ENCODE measurements at places on chromosomes 5 and 9.
A peak's percentile ranks its signal among the peaks of the same experiment; 100 is the strongest.

GRCh38 chr9:108443019-108443633, 412.7 kb downstream of the ACTL7B start:
- DNase-seq, result no peak

DNA sequence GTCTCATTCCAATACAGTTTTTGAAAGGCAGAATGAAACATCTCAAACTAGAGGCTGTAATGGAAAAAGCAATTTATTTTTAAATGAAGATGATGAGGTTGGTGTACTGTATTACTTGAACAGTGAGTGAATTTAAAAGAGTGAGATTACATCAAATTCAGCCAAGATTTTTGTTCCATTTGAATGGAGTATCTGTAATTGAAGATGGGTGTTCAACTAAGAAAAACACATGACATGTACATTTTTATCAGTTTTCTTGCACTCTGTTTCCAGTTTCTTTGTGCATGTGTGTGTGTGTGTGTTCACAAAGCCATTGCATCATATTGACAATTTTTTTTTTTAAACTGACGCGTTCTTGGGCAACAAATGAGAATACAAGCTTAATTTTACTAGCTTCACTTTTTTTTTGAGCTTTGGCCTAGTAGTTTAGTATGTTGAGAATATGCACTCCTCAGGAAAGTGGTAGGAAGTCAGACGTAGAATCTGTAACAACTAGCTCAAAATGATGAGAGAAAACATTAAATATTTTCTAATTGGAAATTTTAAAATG, 243.5 kb downstream of the MAST4 start:
- peak; percentile 32 for DNase-seq

GRCh38 chr5:56684159-56684558, 131.2 kb upstream of the MAP3K1 start:
- no peak for DNase-seq

GRCh38 chr9:278651-279050, 64.0 kb downstream of the DOCK8 start:
- peak; percentile 18 for DNase-seq

DNA sequence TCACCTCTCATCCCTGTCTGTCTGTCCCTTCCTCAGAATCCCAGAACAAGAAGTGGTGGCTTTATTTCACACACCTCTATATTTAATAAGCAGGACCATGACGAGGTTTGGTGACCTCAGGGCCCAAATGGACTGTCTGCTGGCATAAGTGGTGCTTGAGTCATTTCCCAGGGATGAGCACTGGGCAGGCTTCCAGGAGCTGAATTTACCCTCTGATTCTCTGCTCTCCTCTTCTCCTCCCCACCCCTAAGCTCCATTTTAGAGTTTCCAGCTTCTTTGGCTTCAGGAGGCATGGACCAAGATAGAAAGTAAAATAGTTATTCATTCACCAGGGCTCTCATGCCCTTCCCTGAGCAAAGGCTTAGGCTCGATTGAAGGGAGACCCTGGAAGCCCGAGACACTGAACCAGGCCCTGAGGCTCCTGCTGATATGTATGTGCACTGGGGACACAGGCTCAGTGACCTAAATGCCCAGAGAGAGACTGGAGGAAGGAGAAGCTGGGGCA, 69.1 kb downstream of the PPARGC1B start:
- DNase-seq, result no peak

- peak; percentile 92 for DNase-seq
Measured at GRCh38 chr5:177351392-177352329, at the start of gene LMAN2. TSS of gene LMAN2 (minus strand) at chr5:177351668. CDS start at chr5:177351647, 21 bp downstream.

DNA sequence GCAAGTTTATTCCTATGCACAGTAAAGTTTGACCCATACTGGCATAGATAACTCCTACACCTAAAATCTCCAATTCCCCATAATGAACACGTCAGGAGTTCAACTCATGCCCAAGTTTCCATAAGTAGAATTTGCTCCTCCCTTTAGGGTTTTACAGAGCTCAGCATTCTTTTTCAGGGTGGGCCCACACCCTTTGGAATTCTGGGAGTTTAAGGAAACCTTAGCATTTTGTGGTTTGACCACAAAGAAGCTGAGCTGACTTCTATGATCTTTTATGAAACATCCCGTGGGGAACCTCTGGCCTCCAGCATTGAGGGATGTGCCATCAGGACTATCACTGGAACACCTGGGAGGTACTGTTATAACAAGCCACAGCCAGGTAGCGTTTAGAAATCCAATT, 220.6 kb upstream of the MAP3K1 start:
- no peak for DNase-seq

DNA sequence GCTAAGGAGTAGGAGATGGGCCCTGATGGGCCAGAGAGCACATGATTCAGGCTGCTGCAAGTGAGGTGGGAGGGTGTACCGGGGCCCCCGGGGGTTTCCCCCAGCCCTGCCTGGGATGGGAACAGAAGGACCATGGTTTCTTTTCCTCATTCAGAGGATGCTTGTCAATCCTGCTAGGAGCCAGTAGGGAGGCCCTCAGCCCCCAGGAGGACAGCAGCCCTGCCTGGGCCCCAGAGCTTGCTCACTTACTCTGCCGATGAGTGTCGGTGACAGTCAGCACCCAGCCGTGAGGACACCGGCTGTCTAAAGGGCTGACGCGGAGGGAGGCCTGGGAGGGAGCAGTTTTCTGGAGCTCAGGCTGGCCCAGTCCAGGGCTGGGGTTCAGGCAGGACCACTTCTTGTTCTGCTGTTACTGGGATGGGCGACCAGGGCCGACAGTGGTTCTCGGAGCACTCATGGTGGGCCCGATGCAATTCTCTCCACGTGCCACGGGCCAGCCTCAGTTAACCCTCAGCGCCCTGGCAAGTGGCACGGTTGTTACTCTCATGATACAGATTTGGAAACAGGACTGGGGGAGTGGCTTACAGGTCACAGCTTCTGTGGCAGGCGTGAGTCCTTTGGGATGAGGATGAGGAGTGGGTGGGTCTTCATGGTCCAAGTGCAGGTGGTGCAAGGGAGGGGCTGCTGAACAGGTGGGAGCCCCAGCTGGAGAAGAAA, 1.8 kb downstream of the ARRDC1 start:
- DNase-seq, result peak; percentile 43

DNA sequence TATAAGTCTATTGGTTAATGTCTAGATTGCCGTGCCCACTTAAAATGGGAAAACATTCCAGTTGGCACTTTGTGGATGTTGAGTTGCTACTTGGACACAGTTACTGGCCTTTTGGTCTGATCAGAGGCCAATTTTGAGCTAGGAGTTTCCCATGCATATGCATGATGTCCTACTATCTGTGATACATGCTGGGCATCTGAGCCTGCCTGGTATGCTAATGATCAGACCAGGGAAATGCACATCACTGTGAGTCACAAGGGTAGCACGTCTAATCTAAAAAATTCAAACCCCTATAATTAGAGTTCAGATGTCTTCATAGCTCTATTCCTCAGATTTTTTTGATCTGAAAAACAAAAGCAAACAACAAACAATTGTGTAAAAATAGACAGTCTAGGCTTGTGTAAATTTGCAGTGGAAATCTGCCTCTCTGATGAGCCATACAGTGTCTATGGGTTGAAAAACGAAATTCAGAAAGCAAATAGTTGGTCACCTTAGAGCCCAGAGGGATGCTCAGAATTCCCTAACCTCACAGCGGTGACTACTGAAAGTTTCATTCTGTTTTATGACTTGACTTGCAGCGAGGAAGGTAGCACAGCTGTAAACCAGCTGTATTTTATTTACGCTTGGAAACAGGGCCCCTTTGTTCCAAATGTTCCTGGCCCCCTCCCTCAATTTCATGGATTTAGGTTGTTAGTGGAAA, 37.3 kb downstream of the PALM2AKAP2 start:
- DNase-seq, result no peak
